Thymus (tissue), 14 donors: ENCODE measurements at places on chromosomes 1 and 21.

DNA sequence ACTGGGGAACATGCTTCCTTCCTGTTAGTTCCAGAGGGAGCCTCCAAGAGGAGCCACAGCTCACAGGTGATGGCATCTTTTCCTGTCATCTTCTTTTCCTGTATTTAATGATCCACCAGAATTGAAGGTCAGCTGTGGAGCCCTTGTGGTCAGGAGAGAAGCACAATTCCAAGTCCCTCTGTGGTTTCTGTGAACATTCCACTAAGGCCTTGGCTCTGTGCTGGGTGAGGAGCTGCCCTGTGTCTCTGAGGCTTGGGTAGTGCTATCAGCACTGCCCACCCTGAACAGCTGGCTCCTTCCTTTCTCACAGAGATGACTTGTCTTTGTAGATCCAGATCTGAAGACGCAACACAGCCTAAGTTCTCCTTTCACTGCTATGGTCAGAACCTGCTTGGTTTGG, 141.9 kb upstream of the MAP1LC3C start:
- H3K27me3 ChIP-seq, result no peaks in the 10 kb centered on the region
- H3K4me1 ChIP-seq, result no peaks in the 10 kb centered on the region
- H3K4me3 ChIP-seq, result no peak overlapping the region
- H3K36me3 ChIP-seq, result no peaks in the 10 kb centered on the region
- no peak overlapping the region for H3K27ac ChIP-seq

GRCh38 chr1:7640920-7641585, 130.0 kb upstream of the VAMP3 start:
- DNase-seq, result no peak
- H3K27ac ChIP-seq, result no peak overlapping the region
- no peaks in the 10 kb centered on the region for H3K27me3 ChIP-seq
- no peak overlapping the region for H3K4me3 ChIP-seq
- no peaks in the 10 kb centered on the region for H3K36me3 ChIP-seq
- H3K4me1 ChIP-seq, result no peaks in the 10 kb centered on the region

GRCh38 chr1:193105821-193106177, 585 bp upstream of the GLRX2 start:
- H3K36me3 ChIP-seq, result no peaks in the 10 kb centered on the region
- H3K27ac ChIP-seq, result no peak overlapping the region
- peak overlapping the region; percentile 63 for H3K4me3 ChIP-seq
- peaks cover 17% of the 10 kb centered on the region for H3K27me3 ChIP-seq
- DNase-seq, result no peak

- no peak for DNase-seq
- no peaks in the 10 kb centered on the region for H3K36me3 ChIP-seq
- H3K27ac ChIP-seq, result no peak overlapping the region
- no peaks in the 10 kb centered on the region for H3K27me3 ChIP-seq
Measured at GRCh38 chr21:35367553-35367952, 318.5 kb upstream of the RUNX1 start.

DNA sequence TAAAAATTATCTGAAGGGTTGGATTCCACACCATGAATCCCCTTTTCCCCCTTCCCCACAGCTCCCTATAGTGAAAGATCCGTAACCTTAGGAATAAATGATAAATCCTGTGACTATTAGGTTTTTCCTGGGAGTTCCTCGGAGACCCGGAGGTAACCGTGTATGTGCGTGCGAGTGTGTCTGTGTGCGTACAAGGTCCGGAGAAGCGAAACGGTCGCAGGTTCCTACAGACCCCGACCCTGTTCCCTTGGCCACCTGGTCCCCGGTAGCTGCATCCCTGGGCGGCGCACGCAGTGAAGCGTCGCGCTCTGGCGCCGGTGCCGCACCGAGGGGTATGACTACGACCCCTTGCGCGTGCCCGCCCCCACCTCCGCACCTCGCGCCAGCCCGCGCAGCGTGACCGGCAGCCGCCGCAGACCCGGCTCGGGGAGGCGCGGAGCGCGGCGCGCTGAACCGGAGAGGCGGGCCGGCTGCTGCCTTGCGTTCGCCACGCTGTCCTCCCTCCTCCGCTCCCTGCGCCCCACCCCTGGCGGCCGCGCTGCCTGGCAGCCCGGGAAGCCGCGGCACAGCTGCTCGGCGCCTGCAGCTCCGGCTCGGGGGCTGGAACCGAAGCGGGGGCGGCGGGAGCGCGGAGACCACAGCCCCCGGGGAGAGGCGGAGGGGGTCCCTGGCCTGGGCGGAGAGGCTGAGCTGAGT, at the start of gene AK5:
TSS of gene AK5 (plus strand) at position 529 of the 696 bp plus-strand sequence. CDS start 295 bp downstream, outside the sequence.
- peaks cover 15% of the 10 kb centered on the region for H3K4me1 ChIP-seq
- no peak for DNase-seq
- H3K4me3 ChIP-seq, result peak within 1 kb of the TSS; percentile 49
- peaks cover 31% of the 10 kb centered on the region for H3K27me3 ChIP-seq
- no peak within 1 kb of the TSS for H3K27ac ChIP-seq

- no peaks in the 10 kb centered on the region for H3K27me3 ChIP-seq
- no peak overlapping the region for H3K4me3 ChIP-seq
Measured at GRCh38 chr1:75745276-75745675, 20.8 kb downstream of the ACADM start.

- no peaks in the 10 kb centered on the region for H3K36me3 ChIP-seq
- H3K27me3 ChIP-seq, result no peaks in the 10 kb centered on the region
- no peaks in the 10 kb centered on the region for H3K4me1 ChIP-seq
- no peak for DNase-seq
- H3K4me3 ChIP-seq, result no peak overlapping the region
Measured at GRCh38 chr1:66705110-66705509, 47.1 kb upstream of the DYNLT5 start.

DNA sequence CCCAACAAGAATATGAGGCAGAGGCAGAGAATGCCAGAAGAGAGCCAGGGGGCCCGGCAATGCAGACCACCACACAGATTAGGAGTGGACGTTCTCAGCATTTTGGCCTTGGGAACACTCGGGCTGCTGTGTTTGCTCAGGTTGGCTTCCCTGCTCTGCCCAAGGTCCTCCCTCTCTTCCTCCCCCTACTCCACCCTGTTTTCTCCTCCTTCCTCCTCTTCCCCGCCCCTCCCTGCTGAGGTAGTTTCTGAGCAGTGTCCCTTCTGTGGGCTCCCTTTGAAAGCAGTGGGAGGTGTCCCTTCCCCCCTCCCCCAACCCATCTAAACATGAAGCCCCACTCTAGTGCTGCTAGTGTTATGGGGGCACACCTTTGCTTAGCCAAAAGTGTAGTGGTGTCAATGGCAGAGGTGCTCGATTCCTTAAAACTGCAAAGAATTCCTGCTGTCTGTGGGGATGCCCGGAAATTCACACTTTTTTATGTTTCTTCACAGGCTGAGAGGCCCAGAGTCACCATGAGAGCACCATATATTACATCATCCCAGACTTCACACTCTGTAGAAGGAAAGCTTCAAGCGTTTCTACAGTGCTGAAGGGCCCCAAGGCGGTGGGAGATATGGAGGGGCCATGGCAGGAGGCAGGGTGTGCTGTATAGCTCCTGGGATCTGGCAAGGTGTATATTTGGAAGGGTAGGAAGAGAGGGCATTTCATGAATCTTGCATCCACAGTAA, at the start of gene HHIPL2:
TSS of gene HHIPL2 (minus strand) at position 161 of the 728 bp plus-strand sequence. CDS start at position 101, 60 bp downstream.
- no peak within 1 kb of the TSS for H3K27ac ChIP-seq
- no peak within 1 kb of the TSS for H3K4me3 ChIP-seq
- no peaks in the 10 kb centered on the region for H3K36me3 ChIP-seq
- no peak for DNase-seq

GRCh38 chr1:218867941-218868626, 305.6 kb upstream of the LYPLAL1 start:
- no peaks in the 10 kb centered on the region for H3K36me3 ChIP-seq
- DNase-seq, result no peak
- no peaks in the 10 kb centered on the region for H3K27me3 ChIP-seq
- no peak overlapping the region for H3K27ac ChIP-seq

GRCh38 chr1:238648751-238649150, 737.6 kb upstream of the CHRM3 start:
- DNase-seq, result no peak
- H3K27me3 ChIP-seq, result no peaks in the 10 kb centered on the region
- no peaks in the 10 kb centered on the region for H3K4me1 ChIP-seq
- no peak overlapping the region for H3K27ac ChIP-seq

- H3K4me1 ChIP-seq, result peaks cover 10% of the 10 kb centered on the region
- no peaks in the 10 kb centered on the region for H3K36me3 ChIP-seq
- H3K4me3 ChIP-seq, result no peak overlapping the region
- DNase-seq, result no peak
Measured at GRCh38 chr1:8078176-8078671, 52.1 kb upstream of the ERRFI1 start.

DNA sequence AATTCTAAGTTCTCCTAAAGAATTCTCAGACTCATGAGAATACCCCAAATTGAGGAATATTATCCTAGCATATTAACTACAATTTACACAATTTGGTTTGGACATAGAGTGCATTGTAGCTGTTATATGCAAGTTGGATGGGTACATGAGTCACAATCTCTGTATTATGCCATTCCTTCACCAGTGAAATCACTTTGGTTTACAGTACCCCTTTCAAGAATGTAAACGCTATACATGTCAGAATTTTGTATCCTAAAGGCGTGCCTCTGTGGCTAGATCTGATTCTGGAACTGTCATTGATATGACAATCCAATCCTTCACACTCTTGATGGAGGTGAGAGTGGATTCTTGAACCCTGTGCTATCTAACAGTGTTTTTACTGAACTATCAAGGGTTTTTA, 6.7 kb upstream of the IL10RB start:
- no peak overlapping the region for H3K4me3 ChIP-seq
- no peaks in the 10 kb centered on the region for H3K4me1 ChIP-seq
